Natural killer cell (primary cell): ENCODE measurements at places on chromosomes 1 and 21. TPM values are rescaled to one million over a fixed set of nuclear protein-coding genes. Genes with fewer than 3 reads are reported as not detected.

Gene TMEM81
- total RNA-seq: 1.8 TPM

Gene LEPR
- 3.6 TPM for total RNA-seq

Gene PHC2
- 39.5 TPM for total RNA-seq

- no peak for DNase-seq
- no peak overlapping the region for H3K27ac ChIP-seq
- H3K4me1 ChIP-seq: peaks cover 7% of the 10 kb centered on the region
- H3K4me3 ChIP-seq: no peak overlapping the region
- peaks cover 50% of the 10 kb centered on the region for H3K27me3 ChIP-seq
Observed at GRCh38 chr1:156691665-156692440, 13.5 kb downstream of the CRABP2 start.

GRCh38 chr21:26743524-26743923 is 101.7 kb downstream of the ADAMTS1 start:
- no peaks in the 10 kb centered on the region for H3K27me3 ChIP-seq
- DNase-seq: no peak
- H3K36me3 ChIP-seq: no peaks in the 10 kb centered on the region
- no peaks in the 10 kb centered on the region for H3K4me1 ChIP-seq
- H3K4me3 ChIP-seq: no peak overlapping the region

DNA sequence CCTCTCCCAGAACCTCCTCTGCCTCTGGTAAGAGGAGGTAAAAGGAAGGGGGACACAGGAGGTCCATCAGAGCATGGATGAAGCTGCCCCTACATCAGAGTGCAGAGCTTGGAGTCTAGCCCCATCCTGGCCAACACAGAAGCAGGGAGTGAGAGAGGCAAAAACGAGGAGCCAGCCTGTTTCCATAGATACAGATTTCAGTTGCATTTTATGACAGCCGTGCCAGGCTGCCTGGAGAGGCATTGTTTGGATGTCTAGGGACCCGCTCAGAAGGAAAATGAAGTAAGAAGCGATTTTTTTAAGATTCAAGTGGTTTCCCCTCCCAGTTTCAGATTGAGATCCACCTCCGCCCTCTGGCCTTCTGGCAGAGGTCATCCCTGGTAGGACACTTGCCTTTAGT is 11.5 kb upstream of the GJA8 start:
- DNase-seq: no peak
- no peaks in the 10 kb centered on the region for H3K4me1 ChIP-seq
- no peaks in the 10 kb centered on the region for H3K27me3 ChIP-seq

- no peak overlapping the region for H3K27ac ChIP-seq
- no peak overlapping the region for H3K4me3 ChIP-seq
- no peaks in the 10 kb centered on the region for H3K27me3 ChIP-seq
- H3K4me1 ChIP-seq: peaks cover 17% of the 10 kb centered on the region
Observed at GRCh38 chr21:42493109-42494060, 2.6 kb downstream of the RSPH1 start.
